Right hindlimb (tissue), 1 donor: ENCODE measurements at places on chromosomes 6 and 20.

DNA sequence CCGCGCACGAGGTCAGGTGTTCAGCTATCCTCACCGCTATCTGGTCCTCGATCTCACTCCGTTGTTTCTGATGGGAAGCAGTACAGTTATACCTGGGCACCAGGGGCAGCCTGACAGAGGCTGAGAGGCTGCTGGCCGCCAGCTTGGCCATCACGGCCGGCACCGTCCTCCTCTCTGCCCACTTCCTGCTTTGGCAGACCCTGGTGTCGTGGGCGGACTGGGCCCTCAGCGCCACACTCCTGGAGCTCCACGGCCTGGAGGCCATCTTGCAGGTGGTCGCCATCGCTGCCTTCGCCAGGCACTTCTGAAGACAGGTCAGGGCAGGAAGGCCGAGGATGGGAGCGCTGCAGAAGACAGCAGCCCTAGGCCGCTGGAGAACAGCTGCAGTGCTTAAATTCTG lies 35.2 kb downstream of the NHSL1 start:
- no peak for DNase-seq

GRCh38 chr6:25866011-25866410 lies 8.0 kb downstream of the SLC17A3 start:
- no peak for DNase-seq

- peak; percentile 85 for DNase-seq
These were observed 1.5 kb upstream of the GGT7 start for GRCh38 chr20:34874094-34874654.

- no peak for DNase-seq
These were observed 60.4 kb downstream of the SULF2 start for GRCh38 chr20:47724910-47725247.

GRCh38 chr20:33663161-33664084 lies 1.3 kb downstream of the C20orf144 start:
- peak; percentile 87 for DNase-seq

DNA sequence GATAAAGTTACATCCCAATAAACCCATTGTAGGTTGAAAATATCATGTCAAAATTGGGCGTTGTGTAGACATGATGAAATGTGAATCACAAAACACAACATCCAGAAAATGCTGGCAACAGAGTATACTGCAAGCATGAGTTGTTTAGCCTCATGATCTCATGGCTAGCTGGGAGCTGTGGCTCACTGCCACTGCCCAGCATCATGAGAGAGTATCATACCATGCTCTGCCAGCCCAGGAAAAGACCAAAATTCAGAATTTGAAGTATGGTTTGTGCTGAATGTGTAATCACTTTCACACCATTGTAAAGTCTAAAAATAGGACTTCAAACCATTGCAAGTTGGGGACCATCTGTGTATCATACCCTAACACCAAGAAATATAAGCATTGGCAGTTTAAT lies 45.2 kb upstream of the SMAP1 start:
- DNase-seq = no peak

DNA sequence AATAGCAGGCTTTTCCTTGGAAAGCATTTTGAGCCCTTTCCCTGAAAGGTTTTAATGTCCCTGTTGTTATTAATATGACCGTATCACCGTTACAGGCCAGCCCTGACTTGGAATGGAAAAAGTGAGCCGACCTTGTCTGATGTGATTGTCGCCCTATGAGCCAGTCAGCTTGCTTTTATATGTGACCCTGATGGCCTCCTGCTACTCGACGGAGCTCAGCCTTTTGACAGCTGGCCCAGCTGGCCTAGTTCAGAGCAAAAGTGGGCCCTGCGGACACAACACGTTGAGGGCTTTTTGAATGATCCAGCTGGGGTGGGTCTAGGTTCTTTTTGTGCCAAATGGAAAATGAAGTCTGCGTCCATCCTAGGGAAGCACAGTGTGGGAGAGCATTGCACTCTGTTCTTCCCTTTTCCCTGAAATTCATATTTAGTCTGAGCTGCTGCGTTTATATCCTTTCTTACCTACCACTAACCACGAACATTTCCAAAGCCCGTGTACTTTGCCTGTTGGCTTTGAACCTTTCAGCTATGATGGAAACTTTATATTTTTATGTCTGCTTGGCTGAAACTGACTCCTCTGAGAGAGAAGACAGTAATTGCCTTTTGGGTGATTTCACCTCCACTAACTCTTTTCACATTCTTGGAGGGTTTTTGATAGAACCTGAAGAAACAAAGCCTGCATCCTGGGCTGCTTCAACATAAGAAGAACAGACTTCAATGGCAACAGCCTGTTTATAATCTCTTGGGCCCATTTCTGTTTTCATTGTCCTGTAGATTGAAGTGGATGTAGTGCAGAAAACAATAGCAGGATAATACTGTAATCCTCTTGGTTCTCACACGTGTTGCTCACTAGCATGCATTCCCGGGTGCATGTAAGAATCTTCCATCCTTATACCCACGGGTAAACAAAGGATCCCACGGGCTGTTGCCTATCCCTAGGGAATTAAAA lies 121.8 kb upstream of the HDGFL1 start:
- DNase-seq = peak; percentile 83
